ENCODE measurements at places on chromosomes 5 and 9.

DNA sequence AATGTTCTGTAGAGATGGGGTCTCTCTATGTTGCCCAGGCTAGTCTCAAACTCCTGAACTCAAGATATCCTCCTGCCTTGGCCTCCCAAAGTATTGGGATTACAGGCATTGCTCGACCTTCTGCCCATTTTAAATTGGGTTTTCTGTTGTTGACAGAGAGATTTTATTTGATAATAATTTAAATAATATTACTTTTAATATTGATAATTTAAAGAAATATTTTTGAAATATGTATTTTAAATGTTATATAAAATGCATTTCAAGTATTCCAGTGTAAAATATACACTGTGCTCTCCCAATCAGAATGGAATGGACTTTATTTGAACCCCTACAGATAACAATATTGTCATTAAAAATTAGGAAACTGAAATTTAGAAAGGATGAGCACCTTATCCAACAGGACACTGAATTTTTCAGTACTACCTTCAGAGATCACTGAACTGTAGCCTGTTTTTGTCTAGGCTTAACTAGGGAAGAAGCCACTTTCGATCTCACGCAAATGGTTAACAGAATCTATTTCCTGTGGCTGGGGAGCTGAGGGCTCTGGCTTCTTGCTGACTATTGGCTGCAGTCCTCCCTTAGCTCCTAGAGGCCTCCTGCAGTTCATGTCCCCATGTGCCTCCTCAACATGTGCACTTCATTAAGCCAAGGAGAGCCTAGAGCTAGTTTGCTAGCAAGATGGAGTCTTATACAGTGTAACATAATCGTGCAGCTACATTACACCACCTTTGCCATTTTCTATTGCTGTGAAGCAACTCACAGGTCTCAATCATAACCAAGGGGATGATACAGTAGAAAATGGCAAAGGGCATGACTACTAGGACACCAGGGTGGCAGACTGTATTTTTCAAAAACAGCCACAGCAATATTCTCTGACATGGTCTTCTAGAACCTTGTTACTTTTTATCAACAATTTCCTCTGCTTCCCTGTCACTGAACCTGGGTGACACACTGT lies 150.0 kb downstream of the CDC42SE2 start:
- DNase-seq, result no peak

- DNase-seq, result no peak
These were observed 59.2 kb upstream of the CDH10 start for GRCh38 chr5:24703934-24704333.

- no peak for DNase-seq
These were observed 11.4 kb upstream of the IL3 start for GRCh38 chr5:132049093-132049492.

DNA sequence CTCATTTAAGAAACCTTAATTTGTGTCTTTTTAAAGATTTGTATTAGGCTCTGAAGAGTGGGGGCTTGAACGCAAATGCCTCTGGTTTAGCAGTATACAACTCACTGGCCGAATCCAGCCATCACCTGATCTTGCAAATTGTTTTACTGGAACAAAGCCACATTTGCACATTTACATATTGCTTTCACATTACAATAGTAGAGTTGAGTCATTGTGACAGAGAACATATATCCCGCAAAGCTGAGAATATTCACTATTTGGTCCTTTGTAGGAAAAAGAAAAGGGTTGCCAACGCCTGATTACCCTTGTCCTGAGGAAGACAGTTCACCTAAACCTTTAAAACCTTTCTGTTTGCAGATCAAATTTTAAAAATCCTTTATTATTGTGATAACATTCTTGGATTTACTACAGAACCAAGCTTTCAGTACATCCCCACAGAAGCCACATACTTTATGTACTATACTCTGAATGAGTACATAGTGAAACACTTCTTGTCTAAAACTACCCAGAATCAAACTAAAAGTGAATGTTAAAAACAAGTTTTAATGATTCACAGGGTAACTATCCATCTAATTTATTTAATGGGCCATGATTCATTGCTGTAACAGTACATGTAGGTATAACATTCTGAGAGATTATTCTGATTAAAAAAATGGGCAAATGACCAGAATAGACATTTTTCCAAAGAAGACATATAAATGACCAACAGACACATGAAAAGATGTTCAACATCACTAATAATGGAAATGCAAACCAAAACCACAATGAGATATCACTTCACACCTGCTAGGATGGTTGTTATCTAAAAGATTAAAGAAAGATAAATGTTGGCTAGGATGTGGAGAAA lies 161.0 kb downstream of the SLC25A46 start:
- DNase-seq, result no peak

DNA sequence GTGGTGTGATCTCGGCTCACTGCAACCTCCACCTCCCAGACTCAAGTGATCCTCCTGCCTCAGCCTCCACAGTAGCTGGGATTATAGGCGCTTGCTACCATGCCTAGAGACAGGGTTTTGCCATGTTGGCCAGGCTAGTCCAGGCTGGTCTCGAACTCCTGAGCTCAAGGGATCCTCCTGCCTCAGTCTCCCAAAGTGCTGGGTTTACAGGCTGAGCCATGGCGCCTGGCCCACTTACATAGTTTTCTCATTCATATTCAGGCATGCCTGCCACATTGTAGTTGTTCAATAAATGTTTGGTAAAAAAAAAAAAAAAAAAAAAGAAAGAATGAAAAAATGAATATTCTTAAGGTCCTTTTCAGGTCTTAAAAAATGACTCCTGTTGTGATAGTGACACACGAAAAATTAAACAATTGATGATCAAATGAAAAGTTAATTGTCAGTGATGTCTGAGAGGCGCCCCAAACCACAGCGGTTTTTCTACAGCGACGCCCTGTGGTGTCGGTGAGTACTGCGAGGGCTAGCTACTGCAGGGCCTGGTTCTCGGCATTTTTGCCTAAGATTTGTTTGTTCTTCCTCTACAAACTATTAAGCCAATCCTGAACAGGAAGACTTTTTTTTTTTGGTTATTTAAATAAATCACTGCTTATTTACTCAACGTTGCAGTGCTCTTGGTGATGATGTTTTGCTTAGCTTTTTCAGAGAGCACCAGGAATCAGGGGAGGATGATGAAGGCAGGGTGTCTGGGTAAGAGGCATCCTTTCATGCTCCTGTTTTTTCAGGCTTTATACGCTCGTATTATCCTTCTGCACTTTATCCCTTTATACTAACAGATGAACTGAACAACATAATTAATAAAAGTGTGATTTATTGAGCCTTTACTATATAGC lies 67.0 kb upstream of the DPYSL3 start:
- DNase-seq, result peak; percentile 83

GRCh38 chr5:122880749-122881148 lies 35.3 kb downstream of the SNX24 start:
- DNase-seq, result no peak

GRCh38 chr9:68446836-68447235 lies 90.4 kb downstream of the PGM5 start:
- no peak for DNase-seq

GRCh38 chr9:9846557-9846956 lies 766.2 kb downstream of the PTPRD start:
- DNase-seq, result no peak

- no peak for DNase-seq
These were observed 79.2 kb downstream of the RGS3 start for GRCh38 chr9:113542741-113543140.

DNA sequence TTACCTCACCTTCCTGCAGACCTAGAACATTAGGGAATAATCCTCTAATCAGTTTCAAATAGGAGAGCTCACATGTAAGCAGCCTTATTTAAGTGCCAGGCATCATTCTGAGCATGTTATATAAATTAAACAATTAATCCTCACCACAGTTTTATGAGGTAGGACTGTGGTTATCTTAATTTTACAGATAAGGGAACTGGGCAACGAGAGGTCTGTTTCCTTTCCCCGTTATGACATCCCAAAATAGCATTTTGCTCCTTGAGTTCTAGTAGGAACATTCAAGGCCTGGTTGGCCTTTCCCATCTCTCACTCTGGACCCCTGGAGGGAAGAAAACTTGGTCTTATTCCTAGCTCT lies 19.1 kb upstream of the IFNB1 start:
- no peak for DNase-seq

DNA sequence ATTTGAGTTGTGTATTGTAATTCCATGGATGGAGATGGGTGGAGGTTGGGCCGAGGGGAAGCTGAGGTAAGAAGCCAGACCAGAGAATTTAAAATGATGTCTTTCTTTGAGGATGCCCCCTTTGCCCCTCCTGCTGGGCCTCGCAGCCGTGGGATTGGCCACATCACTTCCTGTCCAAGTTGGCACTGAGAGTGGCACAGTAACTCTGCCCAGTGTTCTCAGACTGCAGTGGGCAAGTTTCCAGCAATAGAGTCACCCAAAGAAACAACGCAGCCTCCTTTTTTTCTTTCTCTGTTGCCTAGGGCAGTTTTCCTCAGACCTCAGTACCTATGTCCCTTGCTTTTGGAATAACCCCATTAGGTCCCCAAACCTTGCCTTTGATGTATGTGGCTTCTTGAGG lies 306.6 kb upstream of the DMRT1 start:
- peak; percentile 74 for DNase-seq

Measured in testis (tissue), 5 donors.